ENCODE measurements at places on chromosomes 1 and 21. TPM values are rescaled to one million over a fixed set of nuclear protein-coding genes. Genes with fewer than 3 reads are reported as not detected.

FCGR3B gene
- total RNA-seq = 0.26 TPM

AMY2A gene
- total RNA-seq = not detected

PRRC2C gene
- 57.8 TPM for total RNA-seq

CSF1 gene
- 73.9 TPM for total RNA-seq

OR11L1 gene
- total RNA-seq = not detected

IL20 gene
- not detected for total RNA-seq

Measured in aortic smooth muscle cell (primary cell).